ENCODE measurements at places on chromosomes 3 and 15.

GRCh38 chr3:129371041-129371826 lies 57.2 kb downstream of the EFCAB12 start:
- DNase-seq, result no peak

- DNase-seq, result no peak
Measured at GRCh38 chr3:109066864-109067263, 51.1 kb downstream of the MORC1 start.

GRCh38 chr3:49804141-49805041 lies 1.3 kb downstream of the INKA1 start:
- DNase-seq, result no peak

DNA sequence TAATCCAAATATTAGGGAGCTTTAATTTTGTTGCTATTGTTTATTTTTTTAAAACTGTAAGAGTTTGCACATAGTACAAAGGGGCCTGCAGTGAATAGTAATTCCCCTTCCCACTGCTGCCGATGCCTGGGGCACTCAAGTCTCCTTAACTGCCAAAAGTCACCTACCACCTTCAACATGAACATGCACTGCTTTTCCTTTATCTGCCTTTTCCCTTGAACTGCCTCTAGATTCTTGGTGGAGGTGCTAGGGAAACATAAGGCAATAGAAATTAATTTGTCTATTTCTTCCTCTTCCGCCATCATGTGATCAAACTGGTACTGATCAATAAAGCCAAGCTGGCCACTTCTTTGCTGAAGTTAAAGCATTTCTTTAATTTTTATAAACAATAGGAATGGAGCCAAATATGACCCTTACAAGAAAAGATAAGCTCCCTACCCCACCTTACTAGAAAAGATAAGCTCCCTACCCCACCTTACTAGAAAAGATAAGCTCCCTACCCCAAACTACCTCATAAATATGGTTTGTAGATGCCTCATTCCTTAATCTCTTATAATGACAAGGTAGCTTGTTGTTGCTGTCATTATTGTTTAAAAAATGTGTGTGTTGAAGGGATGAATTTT lies 17.4 kb upstream of the ACAP2 start:
- DNase-seq, result no peak

- DNase-seq, result peak; percentile 6
Measured at GRCh38 chr3:192727032-192727847, at the start of gene FGF12. Gene FGF12, minus strand, starts transcription at chr3:192727541.

DNA sequence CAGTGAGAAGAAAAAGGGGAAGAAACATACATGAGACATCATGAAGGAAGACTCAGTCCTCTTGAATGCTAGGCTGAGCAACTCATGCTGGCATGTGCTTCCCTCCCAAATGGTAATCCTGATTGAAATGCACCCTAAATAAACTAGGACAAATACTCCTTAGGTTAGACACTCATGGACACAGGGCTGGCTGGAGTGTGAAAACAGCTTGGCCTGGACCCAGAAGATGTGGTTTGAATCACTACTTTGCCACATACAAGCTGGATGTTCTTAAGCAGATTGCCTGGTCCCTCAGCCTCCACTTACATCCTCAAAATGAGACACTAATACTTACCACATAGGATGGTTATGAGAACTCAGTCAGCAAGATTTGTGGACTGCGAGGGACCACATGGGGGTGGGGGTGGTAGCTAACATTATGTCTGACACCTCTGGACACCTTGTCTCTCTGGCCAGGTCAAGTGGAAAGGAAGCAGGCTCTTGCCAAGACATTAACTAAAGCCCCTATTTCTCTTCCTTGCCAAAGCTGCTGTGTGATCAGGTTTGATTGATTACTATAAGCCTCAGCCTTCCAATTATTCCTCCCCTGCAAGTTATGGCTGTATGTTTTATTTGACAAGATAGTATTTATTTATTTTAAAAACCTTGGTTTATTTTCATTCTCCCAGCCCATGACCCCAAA lies 138.9 kb upstream of the SLC7A14 start:
- no peak for DNase-seq

DNA sequence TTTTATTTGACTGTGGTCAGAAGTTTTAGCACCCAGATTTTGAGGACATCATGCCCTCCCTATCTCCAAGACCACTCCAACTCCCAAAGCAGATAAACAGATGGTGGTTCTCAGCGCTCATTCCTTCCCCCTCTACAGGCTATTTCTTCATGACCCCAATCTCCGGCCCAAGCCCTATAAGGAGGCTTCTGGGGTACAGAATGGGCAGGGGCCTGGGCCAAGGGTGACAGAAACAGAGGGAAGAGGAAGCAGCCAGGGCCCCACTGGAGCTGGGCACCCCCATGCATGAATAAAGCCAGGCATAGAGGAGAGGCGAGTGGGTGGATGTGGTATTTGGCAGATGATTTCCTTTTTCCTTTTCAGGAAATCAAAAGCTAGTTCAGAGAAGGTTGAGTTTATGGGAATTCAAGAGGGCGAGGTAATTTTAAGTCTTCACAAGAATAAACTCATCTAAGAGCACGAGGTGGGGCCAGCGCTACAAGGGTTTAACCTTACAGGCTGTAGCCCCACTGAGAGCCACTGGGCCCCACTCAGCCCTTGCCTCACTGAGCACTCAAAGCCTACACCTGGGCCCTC lies 104.8 kb upstream of the HERC1 start:
- no peak for DNase-seq

GRCh38 chr15:76939715-76940114 lies 8.2 kb downstream of the RCN2 start:
- DNase-seq, result no peak

DNA sequence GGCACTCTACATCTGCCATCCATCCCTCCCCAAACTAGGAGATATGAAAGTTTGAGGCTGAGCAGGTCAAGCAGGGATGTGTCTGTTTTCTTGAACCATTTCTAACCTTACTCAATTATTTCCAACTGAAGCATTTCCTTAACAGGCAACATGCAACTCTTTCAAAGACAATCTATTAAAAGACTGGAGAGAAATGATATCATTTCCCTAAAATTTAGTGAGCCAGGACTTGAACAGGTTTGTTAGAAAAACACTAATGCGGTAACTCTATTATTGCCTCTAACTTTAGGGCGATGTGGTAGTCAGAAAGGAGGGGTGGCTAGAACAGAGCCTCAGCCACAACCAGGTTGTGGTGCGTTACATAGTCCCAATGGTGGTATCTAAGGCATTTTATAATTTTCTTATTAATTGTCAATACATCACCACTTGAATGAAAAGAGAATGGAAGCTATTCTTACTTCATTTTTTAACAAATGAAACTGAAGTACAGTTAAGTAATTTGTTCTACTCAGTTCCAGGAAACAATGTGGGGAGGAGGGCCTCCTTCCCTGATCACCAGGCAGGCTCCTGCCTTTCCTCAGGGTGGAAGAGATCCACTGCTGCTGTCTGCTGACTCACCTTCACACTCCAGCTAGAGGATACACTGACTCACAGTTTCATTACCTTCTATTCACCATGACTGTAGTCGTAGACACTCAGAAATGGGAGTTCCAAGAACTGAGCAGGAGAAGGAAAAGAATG lies 22.8 kb downstream of the MYO1E start:
- DNase-seq, result no peak
